ENCODE measurements at places on chromosomes 3 and 15.

GRCh38 chr3:133988631-133989161, 41.0 kb downstream of the SLCO2A1 start:
- DNase-seq, result no peak

GRCh38 chr3:122859021-122859805, 64.3 kb downstream of the SLC49A4 start:
- DNase-seq, result no peak

GRCh38 chr3:187858711-187859110, 113.4 kb upstream of the BCL6 start:
- DNase-seq, result no peak

DNA sequence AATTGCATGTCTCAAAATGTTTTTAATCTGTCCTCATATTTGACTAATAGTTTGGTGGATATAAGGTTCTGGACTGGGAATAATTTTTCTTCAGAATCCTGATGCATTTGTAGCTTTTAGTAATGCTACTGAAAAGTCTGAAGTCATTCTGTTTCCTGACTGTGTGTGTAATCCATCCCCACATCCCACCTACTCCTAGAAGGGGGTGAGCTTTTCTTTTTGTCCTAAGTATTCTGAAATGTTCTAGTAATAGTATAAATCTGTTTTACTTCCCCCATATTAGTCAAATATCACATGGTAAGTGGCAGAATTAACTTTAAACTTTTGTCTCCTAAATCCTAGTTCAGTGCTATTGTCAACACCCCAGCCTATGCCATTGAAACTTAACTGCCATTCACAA, 162.8 kb downstream of the GREM1 start:
- no peak for DNase-seq

- DNase-seq, result no peak
These were observed 433.6 kb upstream of the DPH6 start for GRCh38 chr15:35979608-35980007.

DNA sequence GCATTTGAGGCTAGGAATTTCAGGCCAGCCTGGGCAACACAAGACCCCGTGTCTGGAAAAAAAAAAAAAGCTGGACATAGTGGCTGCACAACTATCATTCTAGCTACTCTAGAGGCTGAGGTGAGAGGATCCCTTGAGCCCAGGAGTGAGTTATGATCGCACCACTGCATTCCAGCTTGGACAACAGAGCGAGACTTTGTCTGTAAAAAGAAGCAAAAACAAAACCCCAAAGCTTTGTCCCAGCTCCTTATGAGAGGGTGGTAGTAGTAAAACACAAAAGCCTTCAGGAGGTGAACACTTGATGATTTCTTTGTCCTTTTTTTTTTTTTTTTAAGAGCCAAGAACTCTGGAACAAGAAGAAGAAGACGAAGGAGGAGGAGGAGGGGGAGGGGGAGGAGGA, 1.1 kb upstream of the CD200 start:
- DNase-seq, result no peak

DNA sequence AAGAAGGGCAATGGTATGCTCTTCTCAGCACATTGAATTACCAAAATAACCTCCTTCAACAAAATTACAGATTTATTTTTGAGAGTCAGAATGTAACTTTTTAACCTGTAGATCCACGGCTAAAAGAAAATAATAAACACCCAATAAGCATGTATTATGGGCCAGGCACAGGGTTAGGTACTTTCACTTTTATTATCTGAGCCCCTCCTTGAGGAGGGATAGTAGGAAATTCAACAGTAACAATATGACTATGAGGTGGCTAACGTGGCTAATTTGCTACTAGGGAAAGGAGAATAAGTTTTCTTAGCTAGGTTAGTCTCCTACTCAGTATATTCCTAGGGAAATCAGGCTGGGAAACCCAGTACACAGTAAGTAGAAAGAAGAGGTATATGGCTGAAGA, 306.9 kb downstream of the GAP43 start:
- no peak for DNase-seq

DNA sequence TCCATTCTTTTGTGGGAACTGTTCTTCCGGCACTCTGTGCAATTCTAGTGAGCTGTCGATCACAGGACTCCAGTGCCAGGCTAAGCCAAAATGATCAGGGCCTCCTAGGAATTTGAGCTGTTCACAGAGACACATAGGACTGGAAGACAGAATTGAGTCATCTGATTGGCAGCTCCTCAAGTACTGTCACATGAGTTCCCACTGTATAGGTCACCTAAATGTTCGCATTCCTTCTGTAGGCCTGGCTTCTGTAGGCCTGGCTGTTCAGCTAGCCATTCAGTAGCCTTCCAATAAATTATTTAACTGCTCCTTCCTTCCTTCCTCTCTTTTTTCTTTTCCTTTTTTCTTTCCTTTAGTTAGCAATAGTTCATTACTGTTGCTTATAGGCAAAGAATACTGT, 4.3 kb downstream of the PROS1 start:
- no peak for DNase-seq

- no peak for DNase-seq
These were observed 151.3 kb downstream of the XXYLT1 start for GRCh38 chr3:195119461-195120266.

GRCh38 chr3:155646669-155647068, 98.2 kb downstream of the PLCH1 start:
- no peak for DNase-seq

- peak; percentile 9 for DNase-seq
These were observed 1.3 kb downstream of the SLC7A14 start for GRCh38 chr3:170584585-170585007.

DNA sequence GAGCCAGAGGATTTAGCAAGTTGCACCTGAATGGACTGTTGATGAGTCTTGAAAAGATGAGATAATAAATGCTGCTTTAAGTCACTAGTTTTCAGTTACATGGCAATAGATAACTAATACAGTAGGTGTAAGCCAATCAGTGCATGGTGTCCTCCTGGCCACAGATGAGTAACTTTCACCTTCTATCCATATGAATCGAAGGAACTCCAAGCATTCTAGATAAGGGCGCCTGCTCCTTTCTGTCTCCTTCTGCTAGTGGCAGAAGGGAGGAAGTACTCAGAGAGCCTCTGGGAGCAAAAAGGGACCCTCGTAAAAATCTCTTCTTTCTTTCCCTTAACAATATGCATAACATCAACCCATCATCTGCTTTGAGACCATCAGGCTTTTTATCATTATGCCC, 37.3 kb downstream of the TM6SF1 start:
- no peak for DNase-seq

DNA sequence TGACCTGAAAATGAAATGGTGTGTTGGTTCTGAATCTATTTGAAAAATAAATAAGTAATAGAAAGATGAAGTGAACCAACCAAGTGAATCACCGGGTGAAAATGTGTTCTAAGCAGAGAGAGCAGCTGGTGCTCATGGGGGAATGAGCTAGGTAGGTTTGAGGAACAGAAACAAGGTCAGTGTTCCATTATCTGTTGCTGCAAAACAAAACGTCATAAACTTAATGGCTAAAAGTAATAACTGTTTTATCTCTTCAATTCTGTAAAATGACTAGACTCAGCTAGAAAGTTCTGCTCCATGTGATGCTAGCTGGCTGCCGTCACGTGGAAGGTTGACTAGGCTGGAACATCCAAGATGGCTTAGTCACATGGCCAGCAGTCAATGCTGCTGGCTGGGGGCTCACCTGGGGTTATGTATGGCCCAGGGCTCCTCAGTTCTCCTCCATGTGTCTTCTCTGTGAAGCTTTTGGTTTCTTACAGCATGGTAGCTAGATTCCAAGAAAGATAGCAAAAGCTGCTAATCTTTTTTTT, 13.3 kb upstream of the SH3BP5 start:
- DNase-seq, result no peak

- DNase-seq, result no peak
These were observed 379.0 kb upstream of the TPM1 start for GRCh38 chr15:62663547-62663946.

- DNase-seq, result no peak
These were observed 99.3 kb downstream of the ARNT2 start for GRCh38 chr15:80503319-80503952.

GRCh38 chr3:181892848-181893247, 181.1 kb downstream of the SOX2 start:
- DNase-seq, result no peak

GRCh38 chr3:87361956-87362355, 85.6 kb upstream of the POU1F1 start:
- no peak for DNase-seq

- no peak for DNase-seq
These were observed 9.1 kb downstream of the ABHD2 start for GRCh38 chr15:89097313-89097712.

- no peak for DNase-seq
These were observed 527.2 kb downstream of the FOXP1 start for GRCh38 chr3:71056327-71056726.

DNA sequence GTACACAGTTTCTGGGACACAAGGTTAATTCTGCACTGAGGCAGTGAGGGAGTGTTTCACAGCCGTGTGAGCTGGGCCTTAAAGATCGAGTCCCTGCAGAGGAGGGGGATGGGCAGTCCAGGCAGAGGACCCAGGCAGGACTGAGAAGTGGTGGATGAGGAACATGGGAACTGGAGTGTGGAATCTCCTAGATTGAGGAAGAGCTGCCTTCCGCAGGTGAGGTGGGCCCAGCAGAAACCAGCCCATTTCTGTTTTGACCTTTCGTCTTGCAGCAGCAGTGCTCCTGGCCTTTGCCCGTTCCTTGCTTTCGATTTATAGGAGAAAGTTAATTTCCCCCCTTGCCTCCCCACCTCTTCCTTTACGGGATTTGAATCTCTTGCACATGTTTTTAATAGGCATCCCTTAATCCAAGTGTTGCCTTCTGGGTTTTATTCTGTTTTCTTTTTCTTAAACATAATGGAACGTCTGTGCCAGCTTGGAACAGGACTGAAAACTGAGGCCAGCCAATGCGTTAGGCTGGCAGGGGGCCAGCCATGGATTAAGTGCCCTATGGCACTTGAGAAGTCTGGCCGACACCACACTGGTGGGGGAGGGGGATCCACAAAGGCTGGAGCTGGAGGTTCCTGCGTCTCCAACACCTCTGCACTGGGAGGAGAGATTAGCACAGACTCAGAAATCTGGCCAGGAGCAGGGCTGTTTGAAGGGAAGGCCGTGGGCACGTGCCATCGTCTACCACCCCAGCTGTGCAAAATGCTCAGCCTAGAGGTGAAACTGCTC, 78.1 kb downstream of the AAGAB start:
- DNase-seq, result no peak

- DNase-seq, result no peak
These were observed 4.6 kb downstream of the THPO start for GRCh38 chr3:184373422-184373821.

DNA sequence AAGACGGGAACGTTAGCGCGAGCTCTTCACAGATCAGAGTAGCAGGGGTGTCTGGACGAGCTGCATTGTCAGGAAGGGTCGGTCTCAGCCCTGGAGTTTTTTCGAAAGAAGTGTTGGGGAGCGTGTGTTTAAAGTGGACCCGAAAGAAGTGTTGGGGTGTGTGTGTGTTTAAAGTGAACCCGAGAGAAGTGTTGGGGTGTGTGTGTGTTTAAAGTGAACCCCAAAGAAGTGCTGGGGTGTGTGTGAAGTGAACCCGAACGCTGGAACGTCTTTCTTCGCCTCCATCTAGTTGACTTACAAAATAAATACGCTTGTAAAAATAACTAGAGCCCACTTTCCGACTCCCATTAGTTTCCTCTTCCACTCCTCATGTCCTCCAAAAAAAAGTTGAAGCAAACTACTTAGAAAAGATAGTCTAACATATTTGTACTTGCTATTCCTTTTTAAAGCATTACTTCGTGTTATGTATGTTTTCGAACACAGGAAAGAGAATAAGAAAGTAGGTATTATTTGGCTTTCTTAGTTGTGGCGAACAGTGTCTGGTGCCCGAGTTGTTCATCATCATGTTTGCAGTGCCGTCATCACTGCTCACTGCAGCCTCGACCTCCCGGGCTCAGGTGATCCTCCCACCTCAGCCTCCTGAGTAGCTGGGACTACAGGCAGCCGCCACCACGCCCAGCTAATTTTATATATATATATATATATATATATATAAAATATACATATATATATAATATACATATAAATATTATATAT, 1.0 kb downstream of the LRCH3 start:
- DNase-seq, result no peak

GRCh38 chr15:84736375-84736774, 12.0 kb upstream of the ZNF592 start:
- DNase-seq, result no peak

DNA sequence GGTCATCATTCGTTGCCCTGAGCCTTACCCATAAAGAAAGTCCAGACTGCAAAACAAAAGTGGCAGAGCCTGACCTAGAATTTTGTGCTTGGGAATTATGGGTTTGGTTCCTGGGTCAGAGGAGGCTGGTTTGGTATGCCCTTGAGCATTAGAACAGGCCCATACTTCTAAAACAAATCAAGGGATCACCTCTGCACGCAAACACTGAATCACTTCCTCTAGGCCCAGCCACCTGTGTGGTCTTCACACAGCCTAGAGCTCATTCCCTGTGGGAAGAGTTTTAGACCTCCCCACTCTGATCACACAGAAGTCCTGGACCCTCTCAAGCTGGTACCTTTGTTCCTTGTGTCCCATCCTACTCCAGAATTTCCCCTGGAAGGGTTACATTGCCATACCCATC, 59.4 kb downstream of the B3GNT5 start:
- DNase-seq, result no peak

DNA sequence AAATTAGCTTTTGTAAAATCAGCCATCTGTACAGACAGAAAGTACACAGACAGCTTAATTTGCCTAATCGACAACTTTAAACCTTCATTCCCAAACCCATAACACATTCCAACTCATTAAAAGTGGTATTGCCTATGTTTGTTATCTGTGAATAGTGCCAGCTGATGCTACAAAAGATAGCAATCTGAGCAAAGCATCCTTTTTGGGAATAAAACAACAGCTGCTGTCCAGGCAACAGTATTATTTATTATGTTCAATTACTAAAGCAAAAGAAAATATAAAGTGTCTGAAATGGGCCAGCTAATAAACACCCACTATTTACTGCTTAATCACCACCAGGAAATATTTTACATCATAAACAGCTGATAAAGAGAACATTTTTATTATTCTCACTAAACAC, 134.8 kb upstream of the ABI3BP start:
- no peak for DNase-seq

GRCh38 chr15:72770673-72771328, 12.8 kb downstream of the ADPGK start:
- DNase-seq, result no peak

- DNase-seq, result peak; percentile 30
These were observed 1.1 kb downstream of the TFDP2 start for GRCh38 chr3:142148044-142148791.

- no peak for DNase-seq
These were observed 27.4 kb upstream of the SRGAP3 start for GRCh38 chr3:9276761-9277370.

- no peak for DNase-seq
These were observed 116.7 kb upstream of the PRTG start for GRCh38 chr15:55859681-55860080.

GRCh38 chr15:70502529-70502928, 260.8 kb downstream of the UACA start:
- no peak for DNase-seq

GRCh38 chr3:57822686-57823085, 66.6 kb downstream of the SLMAP start:
- no peak for DNase-seq

All from AML-193 (cell line).